NCI-H1092 treated with DMSO at 0.1 percent for 48 hours (cell line): ENCODE measurements at places on chromosomes 7 and 10.
A peak's percentile ranks its signal among the peaks of the same experiment; 100 is the strongest.

- DNase-seq: no peak
These were observed 7.5 kb upstream of the OPTN start for GRCh38 chr10:13092291-13093102.

- no peak for DNase-seq
These were observed 26.9 kb downstream of the SFXN4 start for GRCh38 chr10:119138346-119139306.

DNA sequence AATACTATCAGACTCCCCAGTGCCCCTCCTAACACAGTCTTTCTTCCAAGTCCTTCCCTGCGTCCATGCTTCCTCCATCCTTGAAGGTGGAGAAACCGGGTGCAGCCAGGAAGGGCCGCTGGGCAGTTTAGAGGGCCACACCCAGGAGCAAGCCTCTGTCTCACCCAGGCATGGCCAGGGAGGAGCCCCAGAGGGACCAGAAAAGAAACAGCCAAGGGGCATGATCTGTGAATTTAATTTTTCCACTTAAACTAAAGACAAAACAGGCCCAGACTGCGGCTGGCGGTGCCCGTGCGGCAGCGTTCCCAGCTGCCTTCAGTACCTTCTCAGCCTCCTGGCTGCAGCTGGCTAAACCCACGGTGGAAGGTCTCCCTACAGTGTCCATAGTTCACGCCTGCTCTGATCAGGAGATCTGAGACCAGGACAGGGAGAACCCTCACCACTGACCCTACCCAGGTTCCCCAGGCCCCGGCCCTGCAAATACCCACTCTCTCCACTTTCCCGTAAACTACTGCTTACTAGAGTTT is 12.9 kb downstream of the UNCX start:
- DNase-seq: no peak

GRCh38 chr7:99011706-99012404 is 132.1 kb downstream of the SMURF1 start:
- no peak for DNase-seq

- peak; percentile 46 for DNase-seq
These were observed 370.8 kb downstream of the GRID1 start for GRCh38 chr10:85995791-85996190.

GRCh38 chr7:148982654-148983199 is 45.6 kb downstream of the PDIA4 start:
- DNase-seq: peak; percentile 35

DNA sequence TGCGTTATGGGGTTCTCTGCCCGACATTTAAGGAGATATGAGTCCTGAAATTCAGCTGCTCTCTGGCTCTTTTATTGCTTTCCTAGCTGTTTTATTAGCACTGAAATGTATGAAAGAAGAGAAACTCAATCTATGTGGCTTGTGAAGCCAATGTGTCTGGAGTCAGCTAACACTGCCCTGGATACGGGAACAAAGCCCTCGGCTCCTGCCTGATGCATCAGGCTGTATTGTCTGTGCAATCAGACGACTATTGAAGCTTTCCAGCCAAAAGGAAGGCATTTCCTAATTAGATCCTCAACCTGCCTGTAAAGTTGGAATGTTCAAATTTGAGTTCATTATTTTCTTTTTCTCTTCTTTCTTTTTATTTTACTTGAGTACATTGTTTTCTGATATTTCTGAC is 22.0 kb upstream of the TM9SF3 start:
- DNase-seq: peak; percentile 48

DNA sequence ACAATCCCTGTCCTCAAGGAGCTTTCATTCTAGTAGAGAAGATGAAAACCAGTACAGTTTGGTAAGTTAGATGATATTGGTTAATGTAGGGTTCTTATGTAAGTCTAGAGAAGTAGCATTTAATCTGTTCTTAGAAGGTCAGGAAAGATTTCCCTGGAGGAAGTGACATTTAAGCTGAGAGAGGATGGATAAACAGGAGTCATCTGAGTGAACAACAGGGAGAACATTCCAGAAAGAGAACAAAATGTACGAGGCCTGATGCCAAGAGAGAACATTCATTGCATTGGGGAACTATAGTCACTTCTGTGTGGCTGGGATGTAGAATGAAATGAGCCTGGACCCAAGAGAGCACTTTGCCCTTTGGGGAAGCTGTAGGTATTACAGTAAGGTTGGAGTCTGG is 88.0 kb downstream of the CFTR start:
- DNase-seq: no peak

DNA sequence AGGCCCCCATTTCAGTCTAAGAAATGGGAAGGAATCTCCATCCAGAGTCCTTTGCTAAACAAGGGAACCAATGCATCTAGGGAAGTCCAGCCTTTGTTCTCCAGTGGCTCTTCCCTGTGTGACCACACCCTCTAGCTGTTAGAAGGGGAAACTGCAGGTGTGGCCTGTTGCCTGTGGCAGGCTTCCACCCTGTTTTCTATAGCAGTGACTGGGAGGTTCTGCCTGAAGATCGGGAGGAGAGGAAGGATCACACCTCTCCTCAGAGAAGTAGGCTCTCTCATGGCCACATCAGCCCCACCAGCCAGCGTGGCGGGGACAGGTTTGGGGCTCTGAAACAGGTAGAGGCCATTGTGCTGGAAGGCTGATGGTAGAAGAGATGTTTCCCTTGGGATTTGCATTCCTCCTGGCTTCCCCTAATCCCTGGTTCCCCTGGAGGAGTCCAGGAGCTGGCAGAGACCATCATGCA is 47.7 kb upstream of the TRIM8 start:
- peak; percentile 35 for DNase-seq

GRCh38 chr7:17548014-17548653 is 249.7 kb downstream of the AHR start:
- DNase-seq: no peak

DNA sequence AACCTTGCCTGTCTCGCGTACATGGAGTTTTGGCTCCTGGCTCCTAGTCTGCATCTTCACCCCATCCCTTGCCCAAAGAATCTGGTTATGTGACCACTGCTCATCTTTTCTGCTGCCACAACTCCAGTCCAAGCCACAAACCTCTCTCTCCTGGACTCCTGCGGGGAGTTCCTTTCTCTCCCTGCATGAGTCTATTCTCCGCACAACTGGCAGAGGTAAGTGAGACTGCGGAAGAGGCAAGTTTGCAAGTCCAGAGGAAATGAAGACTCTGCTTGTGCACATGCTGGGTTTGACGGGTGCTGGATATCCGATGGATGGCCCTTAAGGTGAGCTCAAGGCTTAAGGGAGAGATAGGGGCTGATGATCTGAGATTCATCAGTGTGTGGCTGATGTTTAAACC is 61.0 kb downstream of the TRUB1 start:
- DNase-seq: no peak

- no peak for DNase-seq
These were observed 1071.1 kb downstream of the XPNPEP1 start for GRCh38 chr10:108852211-108852610.

DNA sequence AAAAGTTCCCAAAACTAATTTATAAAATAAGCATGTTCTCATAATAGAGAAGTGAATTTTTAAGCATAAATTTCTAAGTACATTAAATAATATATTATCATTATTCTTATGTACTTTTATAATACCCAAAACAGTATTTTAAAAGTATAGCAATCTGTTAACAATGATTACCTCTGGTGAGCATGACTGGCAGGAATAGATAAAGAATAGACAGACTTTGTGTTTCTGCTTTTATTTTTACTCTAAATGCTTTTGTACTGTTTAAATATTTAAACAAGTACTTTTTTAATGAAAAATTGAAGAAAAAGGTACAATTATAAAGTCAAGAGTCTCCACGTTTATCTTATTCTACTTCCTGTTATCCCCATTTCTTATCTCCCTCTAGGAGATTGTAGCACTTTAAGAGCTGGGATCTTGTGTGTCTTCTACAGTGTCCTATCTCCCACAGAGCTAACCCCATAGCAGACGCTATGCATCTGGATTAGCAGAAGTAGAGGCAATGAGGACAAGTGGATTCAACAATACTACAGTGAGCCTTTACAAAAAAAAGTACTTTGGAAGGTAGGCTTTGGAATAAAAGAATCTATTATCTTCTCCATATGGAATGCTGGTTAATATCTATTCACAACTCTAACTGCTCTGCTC is 42.9 kb downstream of the IDE start:
- DNase-seq: no peak

- DNase-seq: no peak
These were observed 31.5 kb downstream of the FAM241B start for GRCh38 chr10:69661414-69662172.

DNA sequence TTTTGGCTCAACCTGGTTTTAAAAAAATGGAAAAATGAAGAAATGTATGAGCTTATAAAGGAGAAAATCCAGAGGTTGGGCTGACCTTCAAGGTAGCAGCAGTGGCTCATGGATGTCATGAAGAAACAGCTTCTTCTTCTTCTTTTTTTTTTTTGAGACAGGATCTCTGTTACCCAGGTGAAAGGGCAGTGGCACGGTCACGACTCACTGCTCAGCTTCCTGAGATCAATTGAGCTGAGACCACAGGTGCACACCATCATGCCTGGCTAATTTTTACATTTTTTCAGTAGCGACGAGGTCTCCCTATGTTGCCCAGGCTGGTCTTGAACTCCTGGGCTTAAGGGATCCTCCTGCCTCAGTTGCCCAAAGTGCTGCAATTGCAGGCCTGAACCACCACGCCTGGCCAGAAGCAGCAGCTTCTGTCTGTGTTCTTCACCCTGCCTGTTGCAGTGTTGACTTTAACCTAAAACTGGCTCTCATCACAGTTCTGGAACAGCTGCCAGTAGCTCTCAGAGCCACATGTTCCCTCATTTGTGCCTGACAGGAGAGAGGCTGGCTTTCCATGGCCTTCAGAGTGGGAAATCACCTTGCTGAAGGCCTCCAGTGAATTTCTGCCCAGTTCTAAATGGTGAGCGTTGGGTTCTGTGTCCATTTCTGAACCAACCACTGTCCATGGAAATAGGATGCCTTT is 117.7 kb downstream of the PFKFB3 start:
- no peak for DNase-seq

DNA sequence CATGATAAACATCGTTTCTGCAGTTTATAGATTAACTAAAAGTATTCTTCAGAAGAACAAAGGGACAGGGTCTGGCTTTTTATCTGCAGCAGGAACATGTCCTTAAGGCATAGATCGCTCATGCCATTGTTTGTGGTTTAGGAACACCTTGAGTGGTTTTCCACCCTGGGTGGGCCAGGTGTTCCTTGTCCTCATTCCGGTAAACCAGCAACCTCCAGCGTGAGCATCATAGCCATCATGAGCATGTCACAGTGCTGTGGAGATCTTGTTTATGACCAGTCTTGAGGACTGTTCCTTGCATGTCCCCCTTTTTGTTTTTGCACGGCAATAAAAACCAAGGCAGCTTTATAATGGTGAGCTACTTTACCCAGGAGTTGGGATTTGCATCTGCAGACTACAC is 33.9 kb downstream of the STOX1 start:
- no peak for DNase-seq

DNA sequence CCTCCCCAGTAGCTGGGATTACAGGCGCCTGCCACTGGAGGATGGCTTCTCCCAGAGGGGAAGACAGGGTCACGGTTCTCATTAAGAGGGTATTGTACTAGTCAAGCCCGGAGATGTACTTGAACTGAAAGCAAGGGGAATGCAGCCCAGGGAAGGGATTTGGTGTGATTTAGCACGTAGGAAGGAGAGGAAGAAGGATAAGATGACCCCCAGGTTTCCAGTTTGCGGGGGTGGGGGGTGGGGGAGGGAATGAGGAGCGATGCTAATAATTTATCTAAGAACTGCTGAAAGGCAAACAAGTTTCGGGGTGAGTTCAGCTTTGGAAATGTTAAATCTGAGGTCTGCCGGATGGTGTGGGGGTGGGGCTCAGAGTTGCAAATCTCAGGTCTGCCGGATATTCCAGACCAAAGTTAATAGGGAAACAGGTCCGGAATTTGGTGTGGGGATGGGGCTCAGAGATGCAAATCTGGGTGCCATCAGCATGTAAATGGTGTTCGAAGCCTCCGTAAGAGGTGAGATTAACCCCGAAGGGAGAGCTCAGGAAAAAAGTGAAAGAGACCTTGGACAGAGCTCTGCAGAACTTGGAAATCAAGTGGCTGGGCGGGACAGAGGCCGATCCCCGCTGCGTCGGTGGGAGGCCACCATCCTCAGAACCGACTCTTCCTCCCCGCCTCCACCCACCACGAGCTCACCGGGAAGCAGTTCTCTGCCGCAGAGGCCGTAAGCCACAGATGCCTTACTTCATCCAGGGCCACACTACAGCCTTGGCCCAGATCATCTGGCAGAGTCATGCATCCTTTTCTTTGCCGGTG is 1.6 kb upstream of the SEPHS1 start:
- DNase-seq: no peak

DNA sequence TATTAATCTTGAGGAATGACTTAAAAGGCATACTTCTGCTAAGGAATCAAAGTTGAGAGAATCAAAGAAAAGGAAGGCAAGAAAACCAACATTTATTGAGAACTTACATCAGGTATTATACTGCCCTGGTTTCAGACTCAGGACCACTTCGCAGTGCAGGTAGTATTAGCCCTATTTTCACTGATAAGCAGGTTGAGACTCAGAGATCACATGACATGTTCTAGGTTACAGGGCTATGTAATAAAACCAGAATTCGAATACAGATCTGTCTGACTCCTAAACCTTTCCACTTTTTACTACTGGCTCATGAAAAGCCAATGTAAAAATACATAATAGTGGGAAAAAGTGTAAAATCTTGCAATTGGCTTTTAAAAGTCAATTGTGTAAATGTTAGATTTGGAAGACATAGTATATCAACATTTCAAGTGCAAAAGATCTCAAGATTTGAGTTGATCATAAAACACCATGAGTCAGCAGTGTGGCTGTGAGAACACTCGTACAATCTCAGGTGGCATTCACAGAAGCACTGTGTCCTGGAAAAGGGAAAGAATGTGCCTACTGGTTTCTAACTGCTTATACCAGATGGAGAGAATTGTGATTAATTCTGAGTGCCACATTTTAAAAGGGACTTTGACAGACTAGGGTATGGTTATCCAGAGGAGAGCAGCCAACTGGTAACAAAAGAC is 195.8 kb upstream of the MKLN1 start:
- no peak for DNase-seq

GRCh38 chr10:80579849-80580637 is 42.3 kb downstream of the SH2D4B start:
- DNase-seq: no peak

- DNase-seq: peak; percentile 100
These were observed 14.5 kb upstream of the CPA1 start for GRCh38 chr7:130365511-130366441.

- no peak for DNase-seq
These were observed 79.9 kb downstream of the ARHGAP21 start for GRCh38 chr10:24643679-24644209.

DNA sequence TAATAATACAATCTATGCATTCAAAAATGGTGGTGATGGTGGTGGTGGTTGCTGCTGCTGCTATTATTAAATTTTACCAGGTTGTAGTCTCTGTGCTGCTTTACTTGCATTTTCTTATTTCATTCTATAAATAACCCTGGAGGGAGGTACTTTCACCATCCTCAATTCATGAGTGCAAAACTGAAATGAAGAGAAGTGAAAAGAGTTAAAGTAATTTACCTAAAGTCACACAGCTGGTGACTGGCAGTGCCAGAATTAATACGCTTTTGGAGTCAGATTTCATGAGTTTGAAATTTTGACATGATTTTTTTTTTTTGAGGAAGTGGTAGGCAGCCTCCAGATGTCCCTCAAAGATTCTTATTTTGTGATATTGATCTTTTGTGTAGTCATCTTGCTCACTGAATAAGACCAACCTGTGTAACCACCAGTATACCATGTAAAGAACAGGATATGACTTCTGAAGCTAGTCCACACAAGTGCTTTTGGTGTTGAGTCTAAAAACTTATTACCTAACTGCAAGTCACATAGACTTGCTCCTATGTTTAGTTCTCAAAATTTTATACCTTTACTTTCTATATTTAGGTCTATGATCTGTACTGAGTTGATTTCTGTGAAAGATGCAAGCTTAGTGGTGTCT is 218.8 kb downstream of the ZWINT start:
- no peak for DNase-seq
